ENCODE measurements at places on chromosomes 2 and 18.

DNA sequence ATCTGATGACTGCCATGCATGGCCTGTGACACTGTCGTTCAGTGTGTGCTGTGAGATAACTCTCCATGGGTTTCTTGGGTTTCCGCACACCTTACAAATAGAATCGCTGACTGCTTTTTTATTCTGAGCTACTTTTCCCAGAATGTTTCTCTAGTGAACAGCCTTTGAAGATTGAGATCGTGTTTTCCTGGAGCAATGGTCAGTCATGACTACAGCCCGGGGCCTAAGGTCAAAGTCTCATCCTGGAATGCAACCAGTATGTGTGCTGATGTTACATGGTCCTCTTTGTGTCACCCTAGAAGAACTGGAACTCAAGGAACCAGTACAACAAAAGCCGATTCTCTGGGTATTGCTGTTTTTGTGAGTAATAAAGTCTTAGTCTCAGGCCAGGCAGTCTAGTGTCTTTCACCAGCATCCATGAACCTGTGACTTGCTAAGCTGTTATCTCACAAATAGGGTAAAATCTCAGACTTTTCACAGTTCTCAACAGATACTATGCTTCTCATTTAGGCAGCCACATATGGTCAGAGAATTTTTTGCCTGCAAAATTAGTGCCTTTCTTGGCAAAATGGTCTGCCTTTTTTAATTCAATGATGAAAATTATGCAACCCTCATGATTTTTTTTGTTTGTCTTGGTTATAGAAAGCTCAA, 124.9 kb upstream of the PIEZO2 start:
- no peak for DNase-seq

- DNase-seq, result no peak
Measured at GRCh38 chr2:19882286-19882685, 19.5 kb downstream of the TTC32 start.

DNA sequence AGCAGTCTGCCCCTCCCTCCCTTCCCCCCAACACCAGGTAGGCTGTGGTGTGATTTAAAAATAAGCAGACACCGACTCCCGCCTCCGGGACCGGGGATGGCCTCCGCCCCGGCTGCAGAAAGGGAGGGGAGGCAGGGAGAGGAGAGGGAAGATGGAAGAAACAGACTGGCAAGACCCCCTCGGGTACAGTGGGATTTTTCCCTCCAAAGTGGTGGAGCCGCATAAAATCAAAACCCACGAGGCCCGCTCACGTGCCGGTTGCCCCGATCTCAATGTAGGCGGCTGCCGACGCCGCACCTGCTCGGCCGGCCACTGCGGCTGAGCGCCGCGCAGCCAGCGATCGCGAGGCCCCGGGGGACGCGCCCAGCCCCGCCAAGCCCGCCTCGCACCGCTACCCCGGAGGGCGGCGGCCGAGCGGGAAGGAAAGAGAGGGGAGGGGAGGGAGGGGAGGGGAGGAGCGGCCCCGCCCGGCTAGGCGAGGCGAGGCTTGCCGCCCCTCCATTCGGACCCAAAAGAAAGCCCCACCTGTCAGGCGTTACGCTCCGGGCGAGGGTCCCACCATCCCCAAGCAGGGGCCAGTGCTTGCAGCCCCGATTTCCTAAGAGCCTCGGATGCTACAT, 811 bp downstream of the ADD2 start:
- DNase-seq, result no peak

DNA sequence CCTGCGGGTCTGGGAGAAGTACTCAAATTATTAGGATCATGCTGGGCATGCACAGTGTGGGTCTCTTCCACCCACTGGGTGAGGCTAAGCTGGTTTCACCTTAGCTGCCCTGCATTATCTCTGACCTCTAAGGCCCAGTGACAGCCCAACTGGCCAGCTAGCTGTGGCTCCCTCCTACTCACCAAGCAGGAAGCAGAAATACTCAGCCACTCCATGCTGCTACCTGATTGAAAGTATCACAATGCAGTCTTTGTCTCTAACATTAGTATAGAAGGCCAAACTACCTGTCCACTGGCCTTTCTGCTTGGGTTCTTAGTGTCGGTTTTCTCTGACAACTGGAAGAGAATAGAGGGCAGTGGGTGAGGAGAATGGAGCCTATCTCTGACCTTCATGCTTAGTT, 47.3 kb upstream of the RAB27B start:
- DNase-seq, result no peak

DNA sequence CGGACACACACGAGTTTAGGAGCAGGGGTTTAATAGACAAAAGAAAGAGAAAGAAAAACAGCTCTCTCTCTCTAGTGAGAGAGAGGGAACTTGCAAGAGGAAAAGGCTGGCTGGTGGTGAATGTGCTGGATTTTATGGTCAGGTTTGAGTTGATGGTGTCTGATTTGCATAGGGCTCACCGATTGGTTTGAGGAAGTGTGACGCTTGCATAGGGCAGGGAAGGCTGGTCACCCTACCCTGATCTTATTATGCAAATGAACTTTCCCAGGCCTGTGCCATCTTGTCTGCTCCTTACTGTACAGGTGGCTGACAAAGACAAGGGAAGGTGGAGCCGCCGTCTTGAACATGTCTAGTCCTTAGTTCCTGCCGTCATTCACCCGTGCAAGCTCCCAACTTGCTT, 408.9 kb downstream of the RIT2 start:
- no peak for DNase-seq

- DNase-seq, result no peak
Measured at GRCh38 chr2:3355951-3356569, 21.6 kb downstream of the EIPR1 start.

GRCh38 chr2:109712746-109713145, 81.4 kb upstream of the RGPD5 start:
- no peak for DNase-seq

DNA sequence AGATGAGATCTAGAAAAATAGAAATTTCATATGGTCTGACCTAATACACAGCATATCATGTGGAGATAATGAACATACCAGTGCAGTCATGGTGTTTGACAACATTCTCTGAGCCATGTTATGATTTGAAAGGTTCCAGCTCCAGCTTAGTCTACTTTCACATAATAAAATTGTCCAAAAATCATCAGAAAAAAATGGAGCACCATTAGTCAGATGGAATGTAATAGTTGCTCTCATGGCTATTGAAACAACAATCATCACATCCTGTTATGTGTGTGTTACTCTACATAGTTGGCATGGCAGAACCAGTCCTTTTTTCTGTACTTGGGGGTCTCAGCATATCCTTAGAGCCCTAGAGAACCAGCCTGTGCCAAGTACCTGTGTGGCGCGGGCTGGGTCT, 678.9 kb upstream of the FANCL start:
- DNase-seq, result no peak

DNA sequence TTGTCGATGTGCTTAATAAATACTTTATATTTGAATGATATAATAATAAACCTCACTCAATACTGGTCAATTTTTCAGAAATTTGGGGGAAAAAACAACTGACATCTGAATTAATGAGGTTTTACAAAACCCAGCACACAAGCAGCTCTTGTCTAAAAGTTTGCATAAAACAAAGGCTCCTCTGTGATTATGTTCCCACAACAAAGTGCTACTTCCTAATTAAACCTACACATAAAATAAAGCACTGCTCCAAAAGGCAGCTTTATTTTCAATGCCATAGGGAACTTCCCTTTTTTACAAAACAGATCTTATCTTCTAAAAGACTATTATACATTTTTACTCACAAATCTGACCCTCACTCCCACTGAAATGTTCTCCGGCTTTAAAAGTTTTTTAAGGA, 47.1 kb downstream of the LAMA1 start:
- DNase-seq, result no peak

GRCh38 chr2:140601342-140601741, 1529.5 kb downstream of the LRP1B start:
- DNase-seq, result no peak

DNA sequence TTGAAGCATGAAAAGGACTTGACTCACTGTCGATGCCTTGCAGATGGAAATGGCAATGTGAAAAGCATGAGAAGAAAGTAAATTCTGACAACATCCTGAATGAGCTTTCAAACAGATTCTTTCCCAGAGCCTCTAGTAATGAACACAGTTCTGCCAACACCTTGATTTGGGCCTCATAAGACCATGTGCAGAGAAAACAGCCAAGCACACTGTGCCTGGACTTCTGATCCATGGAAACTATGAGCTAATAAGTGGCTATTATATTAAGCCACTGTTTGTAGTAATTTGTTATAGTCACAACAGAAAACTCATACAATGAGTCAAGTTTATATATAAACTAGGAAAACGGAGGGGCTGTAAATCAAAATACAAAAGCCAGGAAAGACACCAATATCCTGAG, 477.3 kb downstream of the MBD2 start:
- no peak for DNase-seq

Measured in thoracic aorta (tissue), 2 donors.